ENCODE measurements at places on chromosomes 7 and 10.

DNA sequence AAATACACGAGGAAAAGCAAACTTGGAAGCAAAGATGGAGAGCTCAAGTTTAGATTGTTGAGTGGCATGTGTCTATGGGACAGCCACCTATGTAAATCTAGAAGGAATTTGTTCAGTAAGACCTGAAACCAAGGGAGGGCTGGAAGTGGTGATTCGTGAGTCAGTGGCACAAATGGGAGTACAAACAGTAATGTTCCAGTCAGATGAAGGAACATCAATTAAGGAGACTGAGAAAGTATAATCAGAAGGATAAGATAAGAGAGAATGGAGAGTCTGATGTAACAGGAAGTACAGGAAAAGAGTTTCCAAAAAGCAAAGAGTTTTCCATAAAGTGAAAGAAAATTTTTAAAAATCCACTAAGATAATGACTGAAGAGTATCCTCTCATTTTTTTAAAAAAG lies 544.2 kb downstream of the KIF20B start:
- H3K36me3 ChIP-seq = no peaks in the 10 kb centered on the region
- no peaks in the 10 kb centered on the region for H3K4me1 ChIP-seq
- H3K4me3 ChIP-seq = no peak overlapping the region
- no peaks in the 10 kb centered on the region for H3K27me3 ChIP-seq
- no peak for DNase-seq
- H3K27ac ChIP-seq = no peak overlapping the region

GRCh38 chr7:90858546-90858945 lies 262.4 kb downstream of the CDK14 start:
- H3K27me3 ChIP-seq = no peaks in the 10 kb centered on the region
- DNase-seq = no peak
- no peaks in the 10 kb centered on the region for H3K36me3 ChIP-seq
- H3K27ac ChIP-seq = no peak overlapping the region
- H3K4me1 ChIP-seq = no peaks in the 10 kb centered on the region

DNA sequence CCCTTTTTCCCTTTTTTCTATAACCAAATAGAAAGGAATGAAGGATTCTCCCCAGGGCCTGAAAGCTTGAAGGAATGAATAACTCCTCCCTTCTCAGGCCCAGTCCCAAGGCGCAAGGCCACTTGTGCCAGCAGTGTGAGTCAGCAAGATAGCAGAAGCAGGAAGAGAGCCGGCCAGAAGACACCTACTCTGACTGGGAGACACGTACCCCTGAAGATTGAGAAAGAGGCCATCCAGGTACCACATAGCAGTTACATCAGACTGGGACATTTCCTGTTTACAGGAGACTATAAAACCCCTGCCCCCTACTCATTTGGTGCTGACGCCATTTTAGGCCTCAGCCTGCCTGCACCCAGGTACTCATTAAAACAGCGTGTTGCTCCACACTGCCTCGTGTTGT lies 65.5 kb downstream of the LRRC17 start:
- H3K27me3 ChIP-seq = no peaks in the 10 kb centered on the region
- no peak for DNase-seq
- H3K36me3 ChIP-seq = no peaks in the 10 kb centered on the region
- H3K27ac ChIP-seq = no peak overlapping the region
- no peaks in the 10 kb centered on the region for H3K4me1 ChIP-seq
- H3K4me3 ChIP-seq = no peak overlapping the region

- no peaks in the 10 kb centered on the region for H3K27me3 ChIP-seq
- no peak for DNase-seq
- H3K4me3 ChIP-seq = no peak overlapping the region
- H3K27ac ChIP-seq = no peak overlapping the region
- H3K4me1 ChIP-seq = peaks cover 8% of the 10 kb centered on the region
- peaks cover 75% of the 10 kb centered on the region for H3K36me3 ChIP-seq
Measured at GRCh38 chr7:106891548-106892410, 26.7 kb downstream of the PIK3CG start.

DNA sequence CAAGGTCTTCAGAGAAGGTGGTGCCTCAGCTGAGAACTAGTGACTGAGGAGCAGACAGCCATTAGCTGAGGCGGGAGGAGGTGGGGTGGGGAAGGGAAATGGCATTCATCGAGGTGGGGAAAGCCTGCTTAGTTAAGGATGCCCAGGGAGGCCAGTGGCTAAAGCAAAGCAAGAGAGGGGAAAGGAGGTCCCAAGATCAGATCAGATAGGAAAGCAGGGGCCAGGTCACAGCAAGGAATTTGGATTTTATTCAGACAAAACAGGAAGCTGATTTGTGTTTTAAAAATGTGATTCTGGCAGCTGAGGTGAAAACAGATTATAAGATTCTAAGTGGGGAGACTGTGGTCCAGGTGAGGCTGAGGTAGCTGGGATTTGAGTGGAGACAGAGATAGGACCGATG lies 45.8 kb downstream of the CNNM1 start:
- H3K27ac ChIP-seq = no peak overlapping the region
- H3K4me1 ChIP-seq = peaks cover 8% of the 10 kb centered on the region
- no peak for DNase-seq
- H3K27me3 ChIP-seq = peaks cover 51% of the 10 kb centered on the region
- no peak overlapping the region for H3K4me3 ChIP-seq
- H3K36me3 ChIP-seq = no peaks in the 10 kb centered on the region

DNA sequence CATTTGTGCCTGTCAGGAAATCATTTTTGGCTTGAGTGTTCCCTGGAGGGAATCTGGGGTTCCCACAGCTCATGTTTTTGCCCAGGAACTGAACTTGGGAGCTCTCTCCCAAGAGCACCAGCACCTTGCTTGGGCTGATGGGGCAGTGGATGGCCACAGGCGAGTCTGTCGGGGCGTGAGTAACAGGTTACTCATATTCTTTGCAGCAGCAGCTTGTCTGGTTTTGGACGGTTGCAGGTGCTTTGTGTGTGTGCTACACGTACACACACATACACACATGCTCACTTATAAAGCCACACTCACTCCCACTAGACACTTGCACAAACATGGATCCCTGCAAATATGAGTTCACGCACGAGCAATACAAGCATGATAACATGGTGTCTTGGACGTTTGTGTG lies 2.9 kb upstream of the PALD1 start:
- H3K4me1 ChIP-seq = peaks cover 38% of the 10 kb centered on the region
- H3K27ac ChIP-seq = no peak overlapping the region
- DNase-seq = no peak
- no peaks in the 10 kb centered on the region for H3K36me3 ChIP-seq

- no peak overlapping the region for H3K27ac ChIP-seq
- no peaks in the 10 kb centered on the region for H3K36me3 ChIP-seq
- DNase-seq = no peak
Measured at GRCh38 chr10:96188421-96188820, 58.3 kb downstream of the ZNF518A start.

DNA sequence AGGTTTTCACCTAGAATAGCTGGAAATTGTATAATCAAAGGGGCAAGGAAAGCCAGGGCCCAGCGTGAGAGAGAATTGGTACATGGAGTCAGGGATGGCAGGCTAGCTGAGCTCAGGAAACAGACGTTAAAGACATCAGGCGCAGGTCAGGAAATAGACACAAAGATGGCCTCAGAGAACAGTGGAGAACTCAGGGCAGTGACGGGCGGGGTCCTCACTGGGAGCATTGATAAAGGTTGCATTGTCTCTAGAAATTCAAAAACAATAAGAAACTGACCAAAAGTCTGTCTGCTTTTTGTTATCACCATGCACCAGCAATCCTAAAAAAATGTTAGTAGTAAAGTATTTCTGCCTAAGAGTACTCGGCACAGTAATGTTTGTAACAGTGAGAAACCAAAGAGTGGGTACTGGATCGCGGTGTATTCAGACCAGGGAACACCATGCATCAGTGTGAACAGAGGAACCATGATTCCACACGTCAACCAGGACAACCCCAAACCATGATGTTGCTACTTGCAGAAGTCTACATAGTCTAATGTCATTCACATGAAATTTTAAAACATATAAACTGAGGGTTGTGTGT lies 81.9 kb upstream of the AUTS2 start:
- no peaks in the 10 kb centered on the region for H3K36me3 ChIP-seq
- H3K4me1 ChIP-seq = no peaks in the 10 kb centered on the region
- no peak overlapping the region for H3K4me3 ChIP-seq
- H3K27me3 ChIP-seq = no peaks in the 10 kb centered on the region
- no peak overlapping the region for H3K27ac ChIP-seq

- no peak overlapping the region for H3K4me3 ChIP-seq
- DNase-seq = no peak
- H3K36me3 ChIP-seq = no peaks in the 10 kb centered on the region
- no peaks in the 10 kb centered on the region for H3K27me3 ChIP-seq
Measured at GRCh38 chr7:90512821-90513254, 43.4 kb downstream of the PTTG1IP2 start.

- no peaks in the 10 kb centered on the region for H3K27me3 ChIP-seq
- peak; percentile 90 for DNase-seq
- no peak overlapping the region for H3K4me3 ChIP-seq
- H3K36me3 ChIP-seq = peaks cover 3% of the 10 kb centered on the region
- H3K4me1 ChIP-seq = peaks cover 17% of the 10 kb centered on the region
- H3K27ac ChIP-seq = no peak overlapping the region
Measured at GRCh38 chr10:78047314-78047891, 13.7 kb downstream of the RPS24 start.

GRCh38 chr7:141231018-141231792 lies 157.3 kb downstream of the TMEM178B start:
- H3K4me3 ChIP-seq = no peak overlapping the region
- H3K27ac ChIP-seq = no peak overlapping the region
- no peak for DNase-seq
- peaks cover 24% of the 10 kb centered on the region for H3K27me3 ChIP-seq

DNA sequence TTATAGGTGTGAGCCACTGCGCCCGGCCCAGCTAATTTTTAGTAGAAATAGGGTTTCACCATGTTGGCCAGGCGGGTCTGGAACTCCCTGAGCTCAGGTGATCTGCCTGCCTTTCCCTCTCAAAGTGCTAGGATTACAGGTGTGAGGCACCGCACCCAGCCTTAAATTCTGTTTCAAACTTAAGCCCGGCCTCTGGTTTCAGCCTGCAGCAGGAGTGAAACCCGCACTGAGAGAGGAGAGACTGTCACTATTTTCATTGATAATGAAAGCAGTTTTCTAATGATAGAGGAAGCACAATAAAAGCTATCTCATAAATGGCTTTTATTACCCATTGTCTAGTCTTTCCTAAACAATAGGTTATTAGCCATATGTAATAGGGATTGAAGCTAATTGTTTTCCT lies 415.5 kb downstream of the GALNT17 start:
- no peak overlapping the region for H3K27ac ChIP-seq
- no peak for DNase-seq
- H3K4me1 ChIP-seq = no peaks in the 10 kb centered on the region
- H3K36me3 ChIP-seq = no peaks in the 10 kb centered on the region

DNA sequence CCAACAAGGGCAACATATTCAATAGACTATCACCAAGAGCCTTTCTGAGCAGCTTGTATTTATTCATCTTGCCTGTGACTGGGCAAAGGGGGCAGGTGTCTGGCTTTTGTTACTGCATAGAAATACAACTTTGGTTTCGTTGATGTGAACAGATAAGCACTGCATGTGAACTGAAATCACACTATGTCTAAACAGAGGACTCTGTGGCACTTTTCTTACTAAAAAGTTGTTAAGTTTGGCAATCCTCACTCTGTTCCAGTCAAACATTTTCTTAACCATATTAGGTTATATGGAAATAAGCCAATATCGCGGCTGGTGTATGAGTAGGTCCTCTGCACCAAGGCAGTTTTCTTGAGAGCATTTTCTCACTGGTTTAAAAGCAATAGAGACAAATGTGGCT lies 48.5 kb downstream of the CALD1 start:
- no peak overlapping the region for H3K4me3 ChIP-seq
- no peak overlapping the region for H3K27ac ChIP-seq
- no peaks in the 10 kb centered on the region for H3K36me3 ChIP-seq
- H3K27me3 ChIP-seq = no peaks in the 10 kb centered on the region

- H3K36me3 ChIP-seq = peaks cover 1% of the 10 kb centered on the region
- peak overlapping the region; percentile 43 for H3K27ac ChIP-seq
- H3K4me1 ChIP-seq = peaks cover 29% of the 10 kb centered on the region
- peaks cover 28% of the 10 kb centered on the region for H3K27me3 ChIP-seq
Measured at GRCh38 chr7:25894002-25894901, 257.7 kb upstream of the NFE2L3 start.

GRCh38 chr10:15843695-15844094 lies 16.6 kb downstream of the MINDY3 start:
- no peaks in the 10 kb centered on the region for H3K27me3 ChIP-seq
- no peak for DNase-seq
- peaks cover 17% of the 10 kb centered on the region for H3K4me1 ChIP-seq
- no peak overlapping the region for H3K27ac ChIP-seq
- peaks cover 29% of the 10 kb centered on the region for H3K36me3 ChIP-seq
- no peak overlapping the region for H3K4me3 ChIP-seq

DNA sequence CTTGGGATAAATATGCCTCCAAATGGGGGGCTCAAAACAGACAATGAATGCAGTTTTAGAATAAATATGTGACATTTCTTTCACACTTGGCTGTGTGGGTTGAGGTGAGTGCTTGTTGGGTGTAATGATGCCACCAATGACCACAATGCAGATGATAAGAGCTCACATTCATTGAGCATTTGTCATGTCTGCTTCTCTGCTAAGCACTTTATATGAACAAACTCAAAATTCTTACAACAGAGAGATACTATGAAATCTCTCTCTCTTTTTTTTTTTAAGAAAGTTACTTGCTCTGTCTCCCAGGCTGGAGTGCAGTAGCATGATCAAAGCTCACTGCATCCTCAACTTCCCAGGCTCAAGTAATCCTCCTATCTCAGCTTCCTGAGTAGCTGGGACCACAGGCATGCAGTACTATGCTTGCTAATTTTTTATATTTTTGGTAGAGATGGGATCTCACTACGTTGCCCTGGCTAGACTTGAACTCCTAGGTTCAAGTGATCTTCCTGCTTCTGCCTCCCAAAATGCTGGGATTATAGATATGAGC lies 185.4 kb downstream of the JCAD start:
- H3K36me3 ChIP-seq = no peaks in the 10 kb centered on the region
- no peak overlapping the region for H3K27ac ChIP-seq
- H3K4me1 ChIP-seq = no peaks in the 10 kb centered on the region
- H3K27me3 ChIP-seq = peaks cover 7% of the 10 kb centered on the region

DNA sequence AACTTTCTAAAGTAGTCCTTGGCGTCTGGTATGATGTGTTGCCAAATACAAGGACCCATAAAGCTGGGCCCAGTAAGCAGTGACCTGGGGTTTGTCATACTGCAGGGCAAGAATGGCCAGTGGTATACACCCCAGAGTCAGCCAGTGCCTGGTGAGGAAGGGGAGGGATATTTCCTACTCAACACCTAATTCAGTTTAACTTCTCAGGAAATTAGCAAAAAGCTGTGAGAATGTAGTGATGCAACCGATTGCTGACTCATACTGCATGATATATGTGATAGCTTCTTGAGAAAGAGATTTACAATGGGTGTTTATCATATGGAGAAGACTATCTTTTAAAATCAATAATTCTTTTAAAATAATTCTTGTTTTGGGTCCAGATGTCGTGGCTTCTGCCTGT lies 889.3 kb upstream of the CELF2 start:
- H3K27me3 ChIP-seq = no peaks in the 10 kb centered on the region
- H3K36me3 ChIP-seq = no peaks in the 10 kb centered on the region
- DNase-seq = no peak

DNA sequence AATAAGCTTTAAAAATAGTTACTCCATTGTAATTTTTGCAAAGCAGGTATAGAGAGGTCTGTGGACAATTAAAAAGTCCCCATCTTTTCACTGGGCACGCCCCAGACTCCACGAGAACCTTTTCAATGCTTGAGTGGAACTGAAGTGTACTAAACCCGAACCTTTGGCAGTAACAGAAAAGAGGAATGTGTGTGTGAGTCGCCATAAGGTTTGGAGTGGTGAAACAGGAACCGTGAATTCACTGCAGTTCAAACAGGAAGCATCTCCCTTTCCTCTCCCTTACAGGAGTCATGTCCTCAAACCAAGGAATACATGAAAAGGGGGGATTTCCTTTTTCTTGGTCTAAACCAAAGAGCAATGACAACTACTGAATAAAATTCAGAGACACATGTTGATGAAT lies 23.2 kb downstream of the NDUFB2 start:
- no peaks in the 10 kb centered on the region for H3K27me3 ChIP-seq
- H3K4me1 ChIP-seq = peaks cover 20% of the 10 kb centered on the region
- H3K4me3 ChIP-seq = no peak overlapping the region
- peaks cover 2% of the 10 kb centered on the region for H3K36me3 ChIP-seq
- no peak overlapping the region for H3K27ac ChIP-seq

Measured in activated naive CD4-positive, alpha-beta T cell treated with anti-CD3 and anti-CD28 coated beads, Interleukin-2, amount 10 ng/mL, durations not matched to agents 7 days and 5 days (primary cell).